Inflammatory macrophage treated with lipopolysaccharide for 4 hours (primary cell): ENCODE measurements at places on chromosomes 1 and 21.

- DNase-seq = no peak
These were observed 6.3 kb upstream of the CRYBG2 start for GRCh38 chr1:26359981-26360806.

GRCh38 chr1:94819945-94820746 is at the start of gene SLC44A3:
Gene SLC44A3 (plus strand): TSS chr1:94820357. CDS start chr1:94820452, 95 bp downstream.
- DNase-seq = peak; percentile 17

GRCh38 chr1:47759936-47760629 is 237.1 kb downstream of the TRABD2B start:
- DNase-seq = no peak

DNA sequence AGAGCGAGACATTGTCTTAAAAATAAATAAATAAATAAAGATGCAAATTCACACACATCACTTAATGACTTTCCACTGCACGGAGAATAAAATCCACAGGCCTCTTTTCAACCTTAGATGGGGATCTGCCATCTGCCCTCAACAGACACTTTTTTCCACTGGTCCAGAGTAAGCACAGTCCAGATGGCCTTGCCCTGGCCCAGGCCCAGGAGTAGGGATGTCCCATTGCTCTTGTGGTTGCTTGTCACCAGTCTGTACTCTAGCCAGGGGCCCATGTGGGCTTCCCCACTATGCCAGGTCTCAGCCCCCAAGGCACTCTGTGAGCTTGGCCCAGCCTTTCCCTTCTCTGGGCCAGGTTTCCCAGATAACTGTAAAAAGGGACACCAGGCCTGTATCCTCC is 17.4 kb downstream of the PLOD1 start:
- DNase-seq = no peak

GRCh38 chr1:41872074-41872473 is 46.6 kb downstream of the HIVEP3 start:
- peak; percentile 42 for DNase-seq

DNA sequence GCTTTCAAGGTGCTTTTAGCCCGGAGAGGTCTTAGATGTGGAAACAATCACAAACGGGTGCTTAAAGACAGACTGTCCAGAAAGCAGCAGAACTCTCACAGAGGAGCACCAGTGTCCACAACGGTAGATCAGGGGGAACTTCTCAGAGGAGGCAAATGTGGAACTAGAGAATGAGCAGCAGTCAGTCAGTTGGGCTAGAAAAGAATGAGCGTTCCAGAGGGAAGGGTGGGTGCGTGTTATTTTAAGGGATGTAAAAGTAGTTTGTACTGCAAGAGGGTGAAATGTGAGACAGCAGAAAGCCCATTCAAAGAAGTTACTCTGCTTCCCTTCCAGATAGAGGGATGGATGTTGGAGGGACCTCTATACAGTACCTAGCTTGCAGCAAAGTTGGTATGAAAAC is 30.9 kb downstream of the RGS5 start:
- DNase-seq = no peak

DNA sequence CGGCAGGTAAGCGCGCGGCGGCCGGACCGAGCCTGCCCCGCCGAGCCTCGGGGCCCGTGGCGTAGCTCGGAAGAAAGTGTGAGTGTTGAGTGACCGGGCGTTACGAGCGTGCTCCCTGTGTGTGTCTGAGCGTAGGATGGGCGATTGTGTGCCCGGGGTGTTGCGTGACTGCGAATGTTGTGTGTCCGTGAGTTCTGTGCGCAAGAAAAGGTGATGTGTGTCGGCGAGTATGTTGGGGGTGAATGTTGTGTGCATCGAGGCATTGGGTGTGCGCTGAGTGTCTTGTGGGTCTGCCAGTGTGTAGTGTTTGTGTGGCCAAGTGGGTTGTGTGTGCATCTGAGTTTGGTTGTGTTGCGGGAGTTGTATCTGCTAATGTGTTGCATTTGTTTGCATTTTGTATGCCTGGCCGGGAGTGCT is 398 bp downstream of the PTPRU start:
- DNase-seq = no peak
